ENCODE measurements at places on chromosomes 5 and 9.

DNA sequence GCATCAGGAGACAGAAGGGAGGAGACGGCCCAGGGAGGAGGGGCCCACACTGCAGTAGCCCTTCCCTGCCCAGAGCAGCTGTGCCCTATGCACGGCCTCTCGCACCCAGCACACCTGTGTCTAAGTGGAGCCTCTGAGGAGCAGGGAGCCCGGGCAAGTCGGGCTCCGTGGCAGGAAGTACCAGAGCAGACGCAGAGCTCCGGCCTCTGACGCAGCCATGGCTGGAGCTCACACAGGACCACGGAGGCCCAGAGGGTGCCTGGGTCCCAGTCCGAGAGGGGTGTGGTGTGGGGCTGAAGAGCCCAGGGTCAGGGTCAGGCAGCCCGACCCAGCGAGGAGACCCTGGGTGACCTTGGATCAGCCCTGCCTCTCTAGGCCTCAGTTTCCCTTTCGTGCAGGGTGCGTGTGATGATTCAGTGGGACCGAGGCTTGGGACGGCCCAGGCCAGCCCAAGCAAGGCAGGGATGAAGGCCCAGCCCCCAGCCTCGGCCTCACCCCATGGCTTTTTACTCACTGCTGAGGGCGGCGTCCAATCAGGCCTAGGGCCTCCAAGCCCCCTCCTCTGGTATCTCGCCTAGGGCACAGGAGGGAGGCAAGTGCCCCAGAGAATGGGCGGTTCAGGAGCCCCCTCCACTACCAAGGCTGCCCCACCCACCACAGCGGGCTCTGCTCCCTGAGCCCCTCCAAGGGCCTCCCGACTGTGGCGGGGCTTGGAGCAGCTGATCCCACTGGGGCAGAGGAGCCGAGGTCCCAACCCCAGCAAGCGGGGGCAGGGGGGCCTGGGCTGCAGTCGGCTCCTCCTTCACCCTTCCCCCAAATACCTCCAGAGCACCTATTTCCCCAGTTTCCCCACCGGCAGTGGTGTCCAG, 4.3 kb upstream of the AGPAT2 start:
- no peak for DNase-seq

GRCh38 chr5:156670615-156671014, 179.5 kb upstream of the PPP1R2B start:
- no peak for DNase-seq

- no peak for DNase-seq
Measured at GRCh38 chr9:37290940-37291485, 131.5 kb upstream of the GRHPR start.

GRCh38 chr9:17994695-17995425, 416.0 kb downstream of the SH3GL2 start:
- DNase-seq, result no peak

- DNase-seq, result no peak
Measured at GRCh38 chr5:41507501-41507900, 2.9 kb downstream of the PLCXD3 start.

GRCh38 chr5:147930769-147931168, 24.4 kb upstream of the C5orf46 start:
- no peak for DNase-seq

DNA sequence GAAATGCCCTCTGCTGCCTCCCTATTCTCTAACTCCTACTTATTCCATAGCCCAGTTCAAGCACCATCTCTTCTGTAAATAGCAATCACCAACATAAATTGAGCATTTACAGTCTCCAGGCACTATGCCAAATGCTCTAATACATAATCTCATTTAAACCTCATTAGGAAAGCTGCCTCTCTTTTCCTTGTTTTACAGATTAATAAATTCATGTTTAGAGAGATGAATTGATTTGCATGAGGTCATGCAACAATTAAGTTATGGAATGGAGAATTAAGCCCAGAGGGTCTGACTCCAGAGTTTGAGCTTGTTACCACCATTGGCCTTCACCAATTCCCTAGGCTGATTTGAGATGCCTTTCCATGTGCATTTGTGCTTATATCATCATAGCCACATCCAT, 23.4 kb upstream of the RFX3 start:
- DNase-seq, result no peak

DNA sequence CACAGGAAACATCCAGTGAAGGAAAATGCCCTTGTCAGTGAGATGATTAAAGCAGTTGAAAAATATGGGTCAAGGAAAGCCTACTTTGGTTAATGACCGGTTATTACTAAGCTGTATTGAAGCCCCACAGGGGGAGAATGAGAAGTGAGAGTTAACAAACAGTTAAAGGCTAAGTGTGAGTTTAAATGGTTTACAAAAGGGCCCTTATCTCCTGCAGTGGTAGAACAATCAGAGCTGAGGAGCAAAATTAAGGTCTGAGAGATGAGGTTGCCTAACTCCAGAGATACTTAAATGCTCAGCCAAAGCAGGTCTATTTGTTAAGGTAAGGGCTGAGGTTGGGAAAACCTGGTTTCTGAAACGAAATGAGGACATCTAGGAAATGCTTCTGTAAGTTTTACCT, 75.1 kb upstream of the FER start:
- no peak for DNase-seq

DNA sequence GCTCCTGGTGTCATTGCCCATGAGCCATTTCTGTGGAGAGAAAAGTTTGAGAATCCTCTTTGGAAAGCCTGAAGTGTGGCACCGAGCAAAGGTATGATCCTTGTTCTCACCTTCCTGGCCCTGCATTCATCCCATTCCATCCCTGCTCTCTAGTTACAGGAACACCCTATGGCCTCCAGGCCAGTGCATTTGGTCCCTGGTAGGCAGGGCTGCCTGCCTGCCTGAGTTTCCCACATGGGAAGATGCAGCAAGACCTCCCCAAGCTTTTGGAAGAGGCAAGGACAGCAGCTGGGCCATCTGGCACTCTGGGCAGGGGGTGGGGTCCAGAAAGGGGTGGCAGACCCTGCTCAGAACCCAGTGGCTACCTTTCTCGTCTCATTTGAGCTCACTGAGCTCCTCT, 24.5 kb downstream of the IGIP start:
- no peak for DNase-seq

- DNase-seq, result no peak
Measured at GRCh38 chr9:20139763-20140290, 351.0 kb upstream of the SLC24A2 start.

DNA sequence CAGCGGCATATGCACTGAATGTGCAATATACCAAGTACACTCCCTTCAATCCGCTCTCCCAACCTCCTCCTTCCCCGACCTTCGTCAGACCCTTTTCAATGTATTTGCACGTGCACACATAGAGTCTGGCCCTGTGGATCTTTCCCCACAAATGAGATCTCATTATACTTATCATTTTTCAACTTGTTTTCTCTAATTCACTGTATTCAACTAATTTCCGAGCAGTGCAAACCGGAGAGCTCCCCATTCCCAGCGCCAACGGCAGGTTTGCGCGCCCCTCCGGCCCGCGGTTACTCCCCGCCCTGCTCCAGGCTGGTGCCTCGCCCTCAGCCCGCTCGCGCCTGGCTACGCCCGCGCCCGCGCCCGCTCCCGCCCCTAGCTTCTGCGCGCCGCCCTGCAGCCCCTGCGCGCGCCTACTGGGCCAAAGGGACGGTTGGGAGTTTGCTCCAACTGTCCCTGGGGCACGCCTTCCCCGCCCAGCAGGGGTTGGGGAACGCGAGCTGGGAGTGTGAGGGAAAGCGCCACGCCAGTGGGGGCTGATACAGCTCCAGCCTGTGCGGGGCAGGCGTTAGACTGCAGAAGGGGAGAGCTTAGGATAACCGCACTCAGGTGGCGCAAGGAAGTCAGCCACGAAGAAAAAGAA, 3.3 kb upstream of the CDC20B start:
- DNase-seq, result peak; percentile 85

- no peak for DNase-seq
Measured at GRCh38 chr5:145449794-145450193, 385.3 kb downstream of the PRELID2 start.

GRCh38 chr5:89597878-89598277, 714.9 kb upstream of the MEF2C start:
- DNase-seq, result no peak

DNA sequence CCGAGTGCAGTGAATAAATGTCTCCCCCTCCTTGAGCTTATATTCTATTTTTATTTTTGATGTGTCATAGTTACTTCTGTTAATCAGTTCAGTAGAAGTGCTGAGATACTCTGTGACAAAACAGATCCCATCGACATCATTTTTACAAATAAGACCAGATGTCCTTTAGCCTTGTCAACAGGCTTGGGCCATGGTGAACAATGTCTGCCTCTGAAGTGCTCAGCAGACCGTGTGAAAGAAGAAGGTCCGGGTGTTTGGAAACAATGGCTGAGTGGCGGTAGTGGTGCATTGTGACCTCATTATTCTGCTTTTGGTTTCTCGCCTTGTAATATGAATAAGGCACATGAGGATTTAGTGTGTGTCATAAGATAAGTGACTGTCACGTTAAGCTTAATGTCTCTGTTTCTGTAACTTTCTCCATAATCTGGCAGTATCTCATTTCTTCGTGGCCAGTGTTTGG, 71.2 kb downstream of the SYK start:
- no peak for DNase-seq

- no peak for DNase-seq
Measured at GRCh38 chr5:180180846-180181245, 28.2 kb downstream of the RASGEF1C start.

DNA sequence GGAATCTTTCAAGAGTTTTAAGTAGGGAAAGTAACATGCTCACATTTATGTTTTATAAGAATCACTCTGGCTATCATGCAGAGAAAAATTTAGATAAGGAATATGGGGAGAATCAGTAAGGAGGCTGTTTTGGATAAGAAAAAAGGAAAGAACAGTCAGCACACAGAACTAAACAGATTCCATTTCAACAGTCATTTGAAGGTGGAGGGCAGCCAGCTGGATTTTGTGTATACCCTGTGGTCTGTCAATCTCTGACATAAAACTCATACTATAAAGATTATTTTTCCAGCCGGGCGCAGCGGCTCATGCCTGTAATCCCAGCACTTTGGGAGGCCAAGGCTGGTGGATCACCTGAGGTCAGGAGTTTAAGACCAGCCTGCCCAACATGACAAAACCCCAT, 64.2 kb downstream of the PCA3 start:
- DNase-seq, result no peak

- no peak for DNase-seq
Measured at GRCh38 chr5:79349047-79349446, 113.1 kb downstream of the JMY start.

Data from COR-L47 (cell line).